ENCODE measurements at places on chromosomes 7 and 10.
A peak's percentile ranks its signal among the peaks of the same experiment; 100 is the strongest.

- no peak for DNase-seq
Observed at GRCh38 chr7:105610165-105610930, 29.1 kb upstream of the EFCAB10 start.

GRCh38 chr10:22252224-22252800 lies 34.5 kb upstream of the EBLN1 start:
- peak; percentile 79 for DNase-seq

DNA sequence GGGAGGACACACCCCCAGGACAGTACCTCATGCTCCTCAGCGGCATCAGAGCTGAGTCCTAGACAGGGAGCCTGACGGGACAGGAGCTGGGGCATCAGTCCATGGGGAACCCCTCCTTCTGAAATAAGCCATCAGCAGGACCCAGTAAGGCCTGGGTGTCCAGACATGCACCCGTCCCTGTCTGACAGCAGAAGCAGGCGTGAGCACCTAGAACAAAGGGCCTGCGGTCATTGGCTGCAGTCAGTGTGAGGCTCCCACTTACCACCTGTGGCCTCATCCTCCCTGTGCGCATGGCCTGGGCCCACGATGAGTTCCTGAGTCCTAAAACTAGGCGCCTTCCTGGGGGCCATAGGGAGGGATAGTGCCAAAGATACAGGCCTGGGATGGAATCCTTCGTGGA lies 484.7 kb downstream of the PTPRN2 start:
- no peak for DNase-seq

DNA sequence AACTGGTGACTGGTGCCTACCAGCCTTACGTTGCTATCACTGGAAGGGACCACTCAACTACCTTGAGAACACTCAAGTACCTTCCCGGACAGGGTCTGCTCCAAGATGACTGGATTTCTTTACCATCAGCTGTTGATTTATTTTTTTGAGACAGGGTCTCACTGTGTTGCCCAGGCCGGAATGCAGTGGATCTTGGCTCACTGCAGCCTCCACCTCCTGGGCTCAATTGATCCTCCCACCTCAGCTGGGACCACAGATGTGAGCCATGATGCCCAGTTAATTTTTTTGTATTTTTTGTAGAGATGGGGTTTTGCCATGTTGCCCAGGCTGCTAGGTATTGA lies 45.2 kb upstream of the DLG5 start:
- DNase-seq = no peak

GRCh38 chr7:2272031-2272430 lies 30.0 kb downstream of the NUDT1 start:
- DNase-seq = no peak

DNA sequence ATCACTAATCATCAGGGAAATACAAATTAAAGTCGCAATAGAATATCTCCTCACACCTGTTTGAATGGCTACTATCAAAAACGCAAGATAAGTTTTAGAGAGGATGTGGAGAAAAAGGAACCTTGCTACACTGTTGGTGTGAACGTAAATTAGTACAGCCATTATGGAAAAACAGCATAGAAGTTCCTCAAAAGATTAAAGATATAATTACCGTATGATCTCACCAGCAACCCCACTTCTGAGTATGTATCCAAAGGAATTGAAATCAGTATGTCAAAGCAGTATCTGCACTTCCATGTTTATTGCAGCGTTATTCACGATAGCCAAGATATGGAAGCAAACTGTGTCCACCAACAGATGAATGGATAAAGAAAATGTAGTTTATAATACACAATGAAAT lies 164.4 kb downstream of the ZNF365 start:
- no peak for DNase-seq

DNA sequence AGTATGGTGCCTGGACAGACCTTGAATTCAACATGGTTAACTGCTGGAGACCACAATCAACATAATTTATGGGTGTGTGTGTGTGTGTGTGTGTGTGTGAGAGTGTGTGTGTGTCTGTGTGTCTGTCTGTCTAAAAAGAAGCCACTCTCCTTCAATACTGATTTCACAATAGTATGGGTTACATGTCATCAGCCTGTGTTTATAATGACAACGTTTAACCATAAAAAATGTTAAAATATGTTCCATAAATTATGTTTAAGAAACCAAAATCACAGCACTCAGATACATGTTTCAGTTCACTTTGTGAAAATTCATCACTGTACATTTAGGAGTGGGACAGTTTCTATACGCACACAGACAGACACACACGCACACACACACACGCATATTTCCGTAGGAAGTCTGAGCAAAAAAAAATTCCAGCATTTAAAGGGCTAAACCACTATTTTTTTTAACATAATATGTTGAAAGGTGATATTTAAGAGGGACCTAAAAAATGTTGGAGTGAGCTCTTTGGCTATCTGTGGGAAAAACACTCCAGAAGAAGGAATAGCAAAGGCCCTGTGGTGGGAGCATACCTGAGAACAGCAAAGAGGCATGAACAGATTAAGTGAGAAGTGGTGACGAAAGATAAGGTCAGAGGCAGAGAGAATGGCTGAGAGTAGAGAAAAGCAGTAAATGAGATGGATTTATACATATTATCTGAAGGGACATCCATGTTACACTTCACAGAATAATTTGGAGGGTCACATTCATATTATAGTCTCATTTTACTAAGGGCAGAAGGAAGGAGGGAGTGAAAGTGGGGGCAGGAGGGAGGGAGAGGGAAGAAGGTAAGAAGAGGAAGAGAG lies 10.9 kb downstream of the PDZD8 start:
- DNase-seq = no peak

GRCh38 chr10:119538632-119539358 lies 3.7 kb downstream of the RGS10 start:
- no peak for DNase-seq

DNA sequence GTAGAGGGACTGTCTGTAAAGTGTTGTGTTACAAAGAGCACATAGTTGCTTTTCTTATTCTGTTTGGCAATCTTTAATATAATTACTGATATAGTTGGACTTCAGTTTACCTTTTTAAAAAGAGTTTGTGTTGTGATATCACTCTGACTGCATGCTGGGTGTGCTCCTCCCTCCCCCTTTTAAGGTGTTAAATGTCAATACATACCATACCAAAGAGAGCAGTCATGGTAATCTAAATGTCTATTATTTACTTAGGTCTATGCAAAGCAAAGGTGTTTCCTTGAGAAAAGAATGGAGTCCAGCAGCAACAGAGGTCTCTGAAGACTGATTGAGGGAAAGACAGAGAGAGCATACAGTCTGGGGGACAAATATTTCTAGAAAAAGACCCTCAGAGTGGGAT lies 275.1 kb upstream of the NRP1 start:
- no peak for DNase-seq

- no peak for DNase-seq
Observed at GRCh38 chr10:5648494-5649457, 17.6 kb downstream of the ASB13 start.

DNA sequence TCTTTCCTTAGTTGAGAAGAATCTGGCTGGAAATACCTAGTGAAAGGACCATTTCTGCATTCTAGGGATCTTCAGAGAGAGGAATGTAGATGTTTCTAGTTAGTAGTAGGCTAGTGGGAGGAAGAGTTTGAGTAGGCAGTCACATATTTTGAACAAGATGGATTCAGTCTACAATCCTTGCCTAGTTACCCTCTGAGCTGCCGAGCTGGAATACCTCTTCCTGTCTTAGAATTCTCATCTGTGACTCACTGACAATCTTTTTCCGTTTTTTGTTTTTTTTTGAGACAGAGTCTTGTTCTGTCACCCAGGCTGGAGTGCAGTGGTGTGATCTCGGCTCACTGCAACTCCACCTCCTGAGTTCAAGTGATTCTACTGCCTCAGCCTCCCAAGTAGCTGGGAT lies 30.7 kb upstream of the PLPP4 start:
- no peak for DNase-seq

DNA sequence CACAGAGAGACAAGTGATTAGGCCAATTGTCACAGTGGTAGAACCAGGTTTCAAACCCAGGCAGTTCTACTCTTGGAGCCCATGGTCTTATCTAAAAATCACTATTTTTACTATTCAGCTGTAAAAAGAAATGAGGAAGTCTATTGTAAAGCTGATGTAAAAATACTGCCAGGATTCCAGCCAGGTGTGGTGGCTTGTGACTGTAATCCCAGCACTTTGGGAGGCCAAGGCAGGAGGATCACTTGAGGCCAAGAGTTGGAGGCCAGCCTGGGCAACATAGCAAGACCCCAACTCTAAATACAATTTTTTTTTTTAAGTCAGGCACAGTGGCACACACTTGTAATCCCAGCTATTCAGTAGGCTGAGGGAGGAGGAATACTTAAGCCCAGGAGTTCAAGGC lies 40.4 kb downstream of the HIP1 start:
- DNase-seq = no peak

DNA sequence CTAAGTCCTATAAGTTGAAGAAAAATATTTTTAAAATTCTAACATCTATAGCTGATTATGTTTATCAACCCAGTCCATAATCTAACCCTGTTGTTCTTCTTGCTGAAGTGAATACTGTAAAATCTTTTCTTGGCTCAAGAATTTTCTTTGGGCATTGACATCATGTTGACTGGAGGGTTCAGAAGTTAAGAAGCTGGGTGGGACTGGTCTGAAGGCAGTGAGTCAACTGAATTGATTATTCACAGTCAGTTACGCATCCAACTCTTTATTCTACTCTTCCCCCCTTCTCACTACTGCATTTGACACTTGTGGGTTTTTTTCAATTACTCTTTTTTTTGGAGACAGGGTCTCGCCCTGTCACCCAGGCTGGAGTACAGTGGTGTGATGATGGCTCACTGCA lies 31.0 kb downstream of the DENND2A start:
- DNase-seq = no peak

GRCh38 chr7:31309407-31309806 lies 31.1 kb downstream of the NEUROD6 start:
- DNase-seq = no peak

GRCh38 chr10:130804778-130805634 lies 506.5 kb downstream of the TCERG1L start:
- no peak for DNase-seq

DNA sequence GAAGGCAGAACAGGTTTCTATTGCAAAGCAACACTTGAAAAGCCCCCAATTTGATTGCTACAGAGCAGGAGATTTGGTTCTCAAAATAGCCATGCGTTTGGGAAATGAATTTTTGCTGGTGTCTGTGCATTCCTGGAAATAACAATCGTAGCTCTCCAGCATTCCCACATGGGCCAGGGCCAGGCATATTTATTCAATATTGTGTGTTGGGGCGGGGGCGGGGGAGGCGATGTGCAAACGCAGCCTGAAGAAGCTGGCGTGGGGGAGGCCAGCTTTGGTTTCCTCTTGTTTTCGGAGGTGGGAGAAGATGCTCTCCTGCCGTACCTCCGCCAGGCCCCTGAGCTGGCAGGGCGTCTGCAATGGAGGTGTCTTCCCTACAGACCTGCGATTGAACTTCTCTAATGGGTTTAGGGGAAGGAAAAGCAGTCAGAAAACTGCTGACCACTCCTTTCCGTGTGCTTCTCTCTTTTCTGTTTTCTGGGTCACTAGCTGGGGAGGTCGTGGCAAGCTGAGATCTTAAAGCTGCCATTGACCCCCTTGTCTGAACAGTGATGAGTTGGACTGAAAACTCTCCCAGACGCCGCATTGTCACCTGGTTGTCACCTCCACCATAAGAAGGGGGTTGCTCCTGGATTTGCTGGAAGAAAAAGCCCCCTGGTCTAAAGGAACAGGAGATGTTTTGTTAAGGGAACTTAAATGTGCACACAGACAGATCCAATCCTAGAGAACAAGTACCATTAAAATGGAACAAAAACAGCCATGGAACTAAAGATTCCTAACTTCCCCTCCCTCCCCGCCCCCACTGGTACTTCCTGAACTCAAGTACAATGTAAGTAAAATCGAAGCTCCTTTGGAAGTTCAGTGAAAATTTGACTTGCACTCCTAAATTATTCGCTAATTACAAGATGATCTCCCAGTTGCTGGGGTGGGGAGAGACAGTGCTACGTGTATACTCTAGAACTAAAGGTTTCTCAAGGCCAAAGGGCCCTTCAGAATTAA lies 56.4 kb upstream of the HABP2 start:
- DNase-seq = peak; percentile 68

- DNase-seq = peak; percentile 55
Observed at GRCh38 chr10:53025172-53025711, 252.7 kb upstream of the MBL2 start.

DNA sequence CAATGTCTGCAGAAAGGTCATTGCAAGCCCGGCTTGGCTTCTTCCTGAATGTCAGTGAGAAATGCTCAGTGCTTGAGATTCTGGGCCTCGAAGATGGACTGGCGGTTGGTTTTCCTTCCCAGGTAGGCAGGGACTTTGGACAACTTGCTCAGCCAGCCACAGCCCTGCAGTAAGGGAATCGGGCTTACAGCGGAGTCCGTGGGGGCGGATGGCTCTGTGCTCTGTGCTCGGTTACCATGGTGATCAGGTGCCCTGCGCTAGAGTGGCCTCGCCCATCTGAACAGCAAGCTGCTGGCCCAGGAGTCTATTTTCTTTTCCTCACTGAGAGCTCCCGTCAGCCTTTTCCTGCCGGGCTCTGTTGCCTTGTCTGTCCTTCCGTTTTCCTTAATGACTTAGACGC lies 77.8 kb upstream of the SH2B2 start:
- no peak for DNase-seq

GRCh38 chr10:22831586-22831985 lies 96.3 kb upstream of the ARMC3 start:
- no peak for DNase-seq

GRCh38 chr7:71735961-71736556 lies 604.1 kb downstream of the GALNT17 start:
- DNase-seq = peak; percentile 79

DNA sequence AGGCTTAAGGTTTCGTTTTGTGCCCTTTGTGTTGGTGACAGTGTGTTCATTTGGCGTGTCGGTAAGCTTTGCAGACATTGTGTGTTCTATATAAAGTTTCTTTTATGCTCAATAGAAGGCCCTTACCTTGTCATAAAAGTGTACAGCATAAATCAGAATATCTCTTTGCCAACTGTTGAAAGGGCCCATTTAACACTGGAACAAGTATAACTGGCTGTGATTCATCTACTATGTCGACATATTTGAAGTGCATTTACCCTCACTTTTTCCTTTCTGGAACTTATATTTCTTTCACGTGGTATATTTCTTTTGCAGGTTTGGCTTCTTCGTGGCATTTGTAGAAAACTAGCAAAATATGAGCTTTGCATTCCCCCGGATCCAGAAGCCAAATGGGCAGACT lies 32.7 kb downstream of the EEPD1 start:
- DNase-seq = no peak

DNA sequence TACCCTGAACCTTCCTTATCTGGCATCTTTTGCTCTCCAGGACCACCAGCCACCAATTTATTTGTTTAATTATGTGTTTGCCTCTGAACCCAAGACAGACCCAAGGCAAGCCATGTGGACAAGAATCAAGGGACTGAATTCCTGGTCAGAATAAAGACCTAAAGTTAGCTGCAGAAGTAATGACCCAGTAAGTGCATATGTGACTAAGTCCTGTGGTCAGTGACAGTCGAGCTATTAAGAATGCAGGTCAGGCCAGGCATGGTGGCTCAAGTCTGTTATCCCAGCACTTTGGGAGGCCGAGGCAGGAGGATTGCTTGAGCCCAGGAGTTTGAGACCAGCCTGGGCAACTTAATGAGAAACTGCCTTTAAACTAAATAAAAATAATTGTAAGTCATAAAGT lies 139.4 kb downstream of the CCDC71L start:
- no peak for DNase-seq

GRCh38 chr10:127878475-127879055 lies 14.2 kb downstream of the CLRN3 start:
- DNase-seq = no peak

All from lung (tissue), 17 donors.